Sigmoid colon (tissue), 7 donors: ENCODE measurements at places on chromosomes 3 and 15. TPM values are rescaled to one million over a fixed set of nuclear protein-coding genes. Genes with fewer than 3 reads are reported as not detected.

GRCh38 chr15:67101911-67102598 lies 36.7 kb downstream of the SMAD3 start:
- no peak for DNase-seq

DNA sequence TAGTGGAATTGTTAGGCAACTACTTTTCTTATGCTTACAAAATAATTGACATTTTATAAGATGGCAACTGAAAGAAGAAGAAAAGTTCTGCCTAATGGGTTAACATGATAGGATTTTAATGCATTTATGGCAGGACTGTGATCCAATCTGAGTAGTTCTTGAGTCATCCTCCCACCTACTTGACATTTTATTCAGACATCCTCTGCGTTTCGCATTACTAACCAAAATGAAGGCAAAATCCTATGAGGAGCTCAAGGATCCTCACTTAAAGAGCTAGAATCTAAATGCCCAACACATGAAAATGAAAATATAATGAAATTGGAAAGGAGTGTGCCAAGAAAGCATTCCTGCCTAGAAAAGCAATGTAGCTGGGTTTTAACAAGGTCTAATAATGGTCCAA lies 581.1 kb upstream of the SEMA6D start:
- no peak for DNase-seq

DNA sequence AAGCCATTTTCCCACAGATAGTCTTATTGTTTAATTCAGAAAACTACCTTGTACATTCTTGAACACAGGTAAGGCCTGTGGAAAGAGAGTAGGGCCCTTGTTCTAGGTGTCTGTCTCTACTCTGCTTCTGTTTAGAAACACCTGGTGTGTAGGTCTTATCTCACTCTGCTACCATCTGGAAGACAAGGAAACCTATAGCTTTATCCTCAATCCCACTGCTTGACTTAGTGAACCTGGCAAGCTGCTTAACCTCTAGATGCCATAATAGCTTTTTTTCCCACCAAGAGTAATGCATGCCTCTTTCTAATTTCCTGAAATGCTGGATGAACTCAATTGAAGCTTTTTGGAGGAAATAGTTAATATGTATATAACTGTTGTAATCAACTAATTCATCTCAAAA lies 82.6 kb upstream of the RAP2B start:
- no peak for DNase-seq

GRCh38 chr3:49614936-49615335 lies 59.2 kb upstream of the APEH start:
- no peak for DNase-seq

DNA sequence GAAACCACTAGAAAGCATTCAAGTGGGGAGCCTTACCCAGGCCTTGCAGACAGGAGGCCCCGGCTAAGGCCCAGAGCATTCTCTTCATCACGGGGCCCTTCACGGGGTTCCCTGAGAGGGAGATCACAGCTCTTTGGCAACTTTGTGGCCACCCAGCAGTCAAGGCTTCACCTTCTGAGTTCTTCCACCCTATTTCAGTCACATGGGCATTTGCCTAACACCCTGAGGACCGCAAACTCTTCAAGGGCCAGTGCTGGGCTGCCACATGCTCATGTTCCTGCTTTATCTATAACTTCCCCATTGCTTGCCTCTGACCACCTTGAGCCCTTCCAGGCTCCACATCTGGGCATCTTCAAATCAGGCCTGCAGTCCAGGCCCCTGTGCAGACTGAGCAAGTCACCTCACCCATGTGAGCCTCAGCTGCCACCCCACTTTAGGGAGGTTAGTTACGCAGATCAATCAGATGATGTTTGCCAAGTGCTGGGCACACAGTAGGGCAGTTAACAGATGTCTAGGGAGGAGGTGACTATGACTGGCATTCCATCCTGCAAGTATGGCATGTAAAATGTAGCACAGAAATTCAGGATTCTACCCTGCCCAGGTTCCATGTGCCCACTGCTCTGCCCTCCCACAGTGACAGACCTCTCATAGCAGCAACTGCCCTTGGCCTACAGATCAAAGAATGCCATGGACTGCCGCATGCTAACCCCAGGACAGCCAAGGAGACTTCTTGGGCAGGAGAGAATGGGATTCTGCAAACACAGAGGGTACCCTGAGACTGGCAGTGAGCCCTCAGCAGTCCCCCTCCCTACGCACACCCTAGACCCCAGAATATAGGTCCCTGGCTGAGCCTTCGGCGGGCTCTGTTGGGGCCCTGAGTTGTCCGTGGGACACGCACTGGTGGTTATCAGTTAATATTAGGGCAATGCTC lies 37.6 kb upstream of the ZNF710 start:
- no peak for DNase-seq

GRCh38 chr15:60043744-60044435 lies 39.8 kb downstream of the FOXB1 start:
- DNase-seq = no peak

DNA sequence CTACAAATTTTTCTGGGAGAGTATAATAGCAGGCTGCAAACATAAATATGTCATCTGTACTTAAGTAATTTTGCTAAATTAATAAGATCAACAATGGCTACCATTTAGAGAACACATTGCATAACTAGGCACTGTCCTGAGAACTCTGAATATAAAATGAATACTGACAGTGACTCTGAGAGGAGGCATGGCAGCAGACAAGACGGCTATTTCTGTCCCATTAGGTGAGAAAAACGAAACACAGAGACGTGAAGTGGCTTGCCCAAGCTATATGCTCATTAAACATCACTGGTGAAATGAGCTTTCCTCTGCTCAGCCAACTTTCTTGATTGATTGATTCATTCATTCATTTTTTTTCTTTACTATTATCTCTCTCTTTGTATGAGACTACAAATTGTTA lies 384.3 kb downstream of the PTPRG start:
- DNase-seq = no peak

GRCh38 chr3:190180268-190180667 lies 59.6 kb upstream of the P3H2 start:
- no peak for DNase-seq

TIGIT gene
- not detected for total RNA-seq

GLDN gene
- 5.5 TPM for total RNA-seq

DNA sequence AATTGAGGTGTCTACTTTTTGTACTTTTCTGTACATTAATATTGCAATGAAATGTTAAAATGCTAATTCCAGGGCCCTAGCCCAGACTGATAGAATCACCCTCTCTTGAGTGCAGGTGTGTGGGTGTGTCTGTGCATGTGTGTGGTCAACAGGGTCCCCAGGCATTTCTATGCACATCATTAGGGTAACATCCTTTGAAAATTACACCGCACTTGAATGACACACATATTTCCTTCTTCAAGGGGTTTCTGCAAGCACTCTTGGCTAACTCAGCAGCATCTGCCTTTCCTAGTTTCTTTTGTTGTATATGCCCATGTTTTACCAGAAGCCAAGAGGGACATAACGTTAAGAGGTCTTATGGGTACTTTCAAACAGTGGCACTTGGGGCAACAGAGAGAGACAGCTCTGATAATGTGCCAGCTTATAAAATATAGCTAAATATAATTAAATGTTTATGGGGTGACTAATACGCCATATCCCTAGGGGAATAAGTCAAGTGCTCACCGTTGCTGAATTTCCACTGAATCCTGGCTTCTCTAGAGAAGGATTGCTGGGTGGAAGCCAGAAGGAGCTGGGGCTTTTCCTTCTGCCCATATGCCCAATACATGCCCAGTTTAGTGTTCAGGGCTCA lies 54.5 kb upstream of the LRIG1 start:
- peak; percentile 74 for DNase-seq

LTK gene
- total RNA-seq = 1.6 TPM

DNA sequence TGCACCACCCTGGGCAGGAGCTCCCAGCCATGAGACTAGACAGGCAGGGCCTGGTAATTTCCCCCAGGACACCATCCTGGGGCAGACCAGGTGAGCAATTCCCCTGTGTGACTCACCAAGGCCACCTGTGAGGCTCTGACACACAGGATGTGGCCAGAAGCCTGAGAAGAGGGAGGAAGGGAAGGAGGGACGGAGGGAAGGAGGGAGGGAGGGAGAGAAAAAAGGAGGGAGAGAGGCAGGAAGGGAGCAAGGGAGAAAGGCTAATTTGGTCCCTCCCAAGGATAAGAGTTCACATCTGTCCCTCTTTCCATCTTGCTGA lies 25.9 kb downstream of the WNT7A start:
- DNase-seq = no peak

- no peak for DNase-seq
These were observed 41.1 kb downstream of the PTPRG start for GRCh38 chr3:61602466-61602865.

DNA sequence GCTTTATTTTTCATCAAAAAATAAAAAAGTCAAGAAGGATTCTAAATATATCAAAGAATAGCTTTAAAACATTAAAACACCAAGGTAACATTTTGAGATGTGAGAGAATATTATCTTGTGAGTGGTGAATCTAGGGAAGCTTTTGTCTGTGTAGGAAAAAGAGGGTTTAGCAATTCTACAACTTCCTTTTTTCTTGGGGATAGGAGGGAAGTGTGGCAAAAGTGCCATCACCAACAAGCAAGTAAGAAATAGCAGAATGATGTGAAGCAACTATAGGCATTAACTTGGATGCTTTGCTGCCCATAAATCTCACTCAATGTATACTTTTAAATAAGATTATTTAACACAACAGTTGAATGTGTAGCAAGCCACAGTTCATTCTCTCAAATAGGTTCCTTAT lies 57.8 kb upstream of the SUCLG2 start:
- no peak for DNase-seq

GRCh38 chr3:16907243-16907642 lies 22.5 kb downstream of the PLCL2 start:
- DNase-seq = no peak

- DNase-seq = no peak
These were observed 80.9 kb downstream of the DUT start for GRCh38 chr15:48411971-48412591.

- DNase-seq = no peak
These were observed 269.9 kb downstream of the NR2F2 start for GRCh38 chr15:96600350-96600749.

GOLIM4 gene
- 33.2 TPM for total RNA-seq

ITGA11 gene
- 1.2 TPM for total RNA-seq

DNA sequence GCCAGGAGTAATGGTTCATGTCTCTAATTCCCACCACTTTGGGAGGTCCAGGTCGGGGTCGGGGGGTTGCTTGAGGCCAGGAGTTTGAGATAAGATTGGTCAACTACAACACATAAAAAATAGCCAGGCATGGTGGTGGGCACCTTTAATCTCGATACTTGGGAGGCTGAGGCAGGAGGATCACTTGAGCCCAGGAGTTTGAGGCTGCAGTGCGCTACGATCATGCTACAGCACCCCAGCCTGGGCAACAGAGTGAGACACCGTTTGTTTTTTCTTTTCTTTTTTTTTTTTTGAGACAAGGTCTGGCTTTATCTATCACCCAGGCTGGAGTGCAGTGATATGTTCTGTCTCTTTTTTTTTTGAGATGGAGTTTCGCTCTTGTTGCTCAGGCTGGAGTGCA lies 1.3 kb upstream of the VPS33B start:
- DNase-seq = no peak

DNA sequence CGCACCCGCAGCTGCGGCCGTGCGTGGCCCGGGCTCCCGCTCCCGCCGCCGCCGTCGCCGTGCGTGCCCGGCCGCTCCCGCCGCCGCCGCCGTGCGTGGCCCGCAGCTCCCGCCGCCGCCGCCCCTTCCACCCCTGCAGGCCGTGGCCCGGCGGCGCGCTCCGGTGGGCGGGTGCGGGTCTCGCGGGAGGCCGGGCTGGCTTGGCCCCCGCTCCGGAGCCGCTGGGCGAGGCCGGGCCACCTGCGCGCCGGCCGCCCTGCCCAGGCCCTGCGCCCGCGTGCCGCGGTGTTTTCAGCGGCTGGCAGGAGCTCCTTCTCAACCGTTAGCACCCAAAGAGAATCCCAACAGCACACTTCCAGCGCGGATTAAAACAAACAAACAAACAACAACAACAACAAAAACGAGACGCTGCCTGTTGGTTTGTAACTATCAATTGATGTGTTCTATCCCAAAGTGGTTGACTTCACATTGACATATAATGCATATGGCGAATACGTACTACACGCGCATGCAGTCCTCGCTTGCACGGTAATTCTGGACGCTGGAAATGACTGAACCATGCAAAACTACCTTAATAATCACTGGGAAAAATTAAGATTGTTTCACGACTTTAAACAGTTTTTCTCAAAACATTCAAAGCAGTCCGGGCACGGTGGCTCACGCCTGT lies 113.7 kb upstream of the GOLGA8J start:
- DNase-seq = no peak

C3orf20 gene
- not detected for total RNA-seq

IQCF5 gene
- not detected for total RNA-seq

GRCh38 chr3:130379274-130379673 lies 33.8 kb downstream of the COL6A5 start:
- no peak for DNase-seq

CFAP161 gene
- total RNA-seq = not detected

DNA sequence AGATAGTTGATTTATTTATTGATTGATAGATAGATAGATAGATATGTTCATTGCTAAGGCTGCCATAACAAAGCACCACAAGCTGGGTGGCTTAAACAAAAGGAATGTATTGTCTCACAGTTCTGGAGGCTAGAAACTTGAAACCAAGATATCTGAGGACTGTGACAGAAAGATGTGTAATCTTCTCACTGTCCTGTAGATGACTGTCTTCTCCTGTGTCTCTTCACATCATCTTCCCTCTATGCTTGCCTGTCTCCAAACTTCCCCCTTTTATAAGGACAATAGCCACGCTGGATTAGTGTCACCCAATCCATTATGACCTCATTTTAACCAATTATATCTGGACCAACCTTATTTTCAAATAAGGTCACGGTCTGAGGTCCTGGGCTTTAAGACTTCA lies 40.9 kb downstream of the GNB4 start:
- no peak for DNase-seq

CIP2A gene
- total RNA-seq = 4.3 TPM

GRCh38 chr3:18672561-18672960 lies 247.4 kb upstream of the SATB1 start:
- DNase-seq = no peak

- no peak for DNase-seq
These were observed 16.0 kb downstream of the CDV3 start for GRCh38 chr3:133589503-133589902.

TMEM212 gene
- total RNA-seq = not detected

GRCh38 chr15:90570643-90571042 lies 40.9 kb downstream of the CRTC3 start:
- no peak for DNase-seq

POU1F1 gene
- total RNA-seq = not detected

DNAH1 gene
- total RNA-seq = 4.6 TPM

DNA sequence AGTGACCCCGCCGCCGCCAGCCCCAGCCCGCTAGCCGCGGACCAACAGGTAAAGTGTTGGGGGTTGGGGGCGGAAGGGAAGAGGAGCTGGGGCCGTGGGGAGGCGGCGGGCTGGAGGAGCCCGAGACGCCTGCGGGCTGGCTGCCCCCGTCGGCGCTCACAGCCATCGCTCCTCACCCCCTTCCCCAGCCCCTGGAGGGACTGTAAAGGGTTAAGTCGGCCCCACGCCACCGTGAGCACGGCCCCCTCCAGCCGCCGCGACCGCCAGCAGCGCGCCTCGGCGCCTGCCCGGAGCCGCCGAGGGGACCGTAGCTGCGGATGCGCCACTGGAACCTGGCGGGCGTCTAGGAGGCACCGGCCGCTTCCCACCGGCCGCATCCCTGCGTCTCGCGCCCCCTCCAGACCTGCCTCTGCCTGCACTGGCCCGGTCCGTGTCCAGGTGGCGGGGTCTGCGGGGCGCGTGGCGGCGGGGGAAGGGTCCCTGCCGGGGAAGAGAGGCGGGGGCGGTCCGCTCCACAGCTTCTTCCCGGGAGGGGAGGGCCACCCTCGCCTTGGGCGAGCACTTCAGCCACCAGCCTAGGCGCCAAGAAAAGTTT lies 522 bp downstream of the MED12L start:
- no peak for DNase-seq
